ENCODE measurements at places on chromosomes 6 and 20.

- DNase-seq: no peak
These were observed 77.5 kb upstream of the LTV1 start for GRCh38 chr6:143765422-143766184.

- DNase-seq: no peak
These were observed 39.6 kb downstream of the MEP1A start for GRCh38 chr6:46832816-46833215.

DNA sequence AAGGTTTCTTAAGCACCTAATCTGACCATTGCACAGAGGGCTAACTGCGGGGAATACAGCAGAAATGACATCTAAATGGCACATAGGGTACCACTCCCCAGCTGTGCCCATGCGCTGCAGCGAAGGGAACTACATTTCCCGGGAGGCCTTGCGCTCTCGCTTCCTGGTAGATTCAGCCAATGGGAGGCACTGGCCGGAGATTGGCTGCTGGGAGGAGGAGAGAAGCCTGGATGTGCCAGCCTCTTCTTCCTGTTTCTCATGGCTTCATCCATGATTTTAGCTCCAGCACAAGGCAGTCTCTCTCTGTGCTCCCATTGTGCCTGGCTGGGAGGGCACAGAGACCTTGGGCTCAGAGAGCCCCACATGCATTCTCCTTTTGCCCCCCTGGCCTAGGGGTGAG lies 101.7 kb upstream of the FOXA2 start:
- peak; percentile 14 for DNase-seq

DNA sequence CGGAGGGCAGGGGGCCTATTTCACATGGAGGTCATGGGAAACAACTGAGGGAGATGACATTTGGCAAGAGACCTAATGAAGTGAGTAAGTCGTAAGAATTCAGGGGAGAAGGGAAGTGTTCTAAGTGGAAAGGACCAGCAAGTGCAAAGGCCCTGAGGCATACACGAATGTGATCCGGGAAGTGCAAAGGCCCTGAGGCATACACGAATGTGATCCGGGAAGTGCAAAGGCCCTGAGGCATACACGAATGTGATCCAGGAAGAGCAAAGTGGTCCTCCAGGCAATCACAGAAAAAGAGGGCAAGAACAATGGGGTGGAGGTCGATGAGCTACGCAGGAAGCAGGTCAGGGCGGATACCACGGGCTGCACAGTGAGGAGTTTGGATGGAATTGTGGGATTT lies 24.2 kb upstream of the EXOC2 start:
- DNase-seq: no peak

DNA sequence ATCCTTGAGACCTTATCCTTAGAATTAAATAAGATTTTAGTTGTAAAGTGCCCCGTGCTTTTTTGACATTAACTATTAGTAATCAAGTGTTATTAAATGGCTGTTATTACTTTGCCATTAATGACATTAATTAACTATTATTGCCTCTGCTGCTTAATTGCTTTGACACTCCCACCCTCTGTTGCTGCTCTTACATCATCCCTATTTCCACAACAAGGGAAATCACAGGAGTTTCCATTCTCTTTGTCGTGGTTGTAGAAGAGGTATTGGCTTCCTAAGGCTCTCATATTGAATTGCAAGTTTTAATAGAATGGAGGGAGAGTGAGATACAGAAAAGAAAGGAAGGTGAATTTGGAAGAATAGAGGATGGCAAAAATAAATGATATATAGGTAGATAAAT lies 545.8 kb downstream of the MMUT start:
- no peak for DNase-seq

DNA sequence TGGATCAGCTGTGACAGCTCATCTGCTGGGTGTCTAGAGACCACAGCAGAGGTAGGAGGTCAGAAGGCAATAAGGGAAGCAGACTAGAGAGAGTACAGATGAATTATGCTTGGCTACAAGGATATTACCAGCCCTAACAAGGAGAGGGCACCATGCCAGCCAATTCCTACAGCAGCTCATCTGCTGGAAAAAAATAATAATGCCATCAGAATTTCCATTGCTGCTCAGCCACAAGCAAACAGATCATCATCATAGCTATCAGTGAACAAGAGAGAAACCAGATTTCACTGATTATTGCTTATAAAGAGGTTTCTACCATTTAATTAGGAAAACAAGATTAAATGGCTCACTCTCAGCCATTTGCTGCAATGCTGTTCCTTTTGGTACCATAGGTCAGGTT lies 66.5 kb downstream of the PSMG4 start:
- no peak for DNase-seq

GRCh38 chr6:13711324-13711732 lies 307 bp downstream of the RANBP9 start:
- DNase-seq: no peak

DNA sequence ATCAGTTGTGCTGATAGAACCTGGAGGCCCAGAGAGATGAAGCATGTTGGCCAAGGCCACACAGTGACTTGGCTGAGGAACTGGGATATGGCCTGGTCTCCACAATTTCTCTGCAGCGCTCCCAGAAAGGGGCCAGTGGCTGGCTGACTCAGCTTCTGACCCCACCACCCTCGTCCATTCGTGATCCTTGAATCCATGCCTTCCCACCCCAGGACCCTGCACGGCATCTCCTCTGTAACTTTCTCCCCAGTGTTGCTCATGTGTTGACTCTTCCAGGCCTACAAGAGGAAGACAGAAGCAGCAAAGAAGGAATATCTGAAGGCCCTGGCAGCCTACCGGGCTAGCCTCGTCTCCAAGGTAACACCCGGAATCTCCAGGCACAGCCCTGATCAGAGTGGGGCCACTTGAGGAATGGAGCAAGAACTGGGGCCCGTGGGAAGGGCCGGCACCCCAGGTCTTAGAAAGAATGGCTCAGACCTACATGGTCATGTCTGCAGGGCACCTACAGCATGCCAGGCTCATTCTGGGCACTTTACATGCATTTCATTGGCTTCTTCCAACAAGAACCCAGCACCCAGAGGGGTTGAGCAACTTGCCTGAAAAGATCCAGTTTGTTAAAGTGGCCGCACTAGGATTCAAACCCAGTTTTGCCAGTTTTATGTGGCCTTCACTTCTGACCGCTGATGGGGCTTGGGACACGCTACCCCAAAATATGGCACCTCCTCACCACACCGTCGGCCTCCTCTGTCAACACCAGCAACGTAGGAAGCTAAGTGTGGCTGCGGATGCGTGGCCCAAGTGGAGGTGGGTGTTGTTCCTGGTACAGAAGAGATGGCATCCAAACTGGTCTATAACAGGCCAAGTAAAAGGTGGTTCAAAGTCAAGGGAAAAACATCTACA lies 122.2 kb downstream of the JPH2 start:
- no peak for DNase-seq

DNA sequence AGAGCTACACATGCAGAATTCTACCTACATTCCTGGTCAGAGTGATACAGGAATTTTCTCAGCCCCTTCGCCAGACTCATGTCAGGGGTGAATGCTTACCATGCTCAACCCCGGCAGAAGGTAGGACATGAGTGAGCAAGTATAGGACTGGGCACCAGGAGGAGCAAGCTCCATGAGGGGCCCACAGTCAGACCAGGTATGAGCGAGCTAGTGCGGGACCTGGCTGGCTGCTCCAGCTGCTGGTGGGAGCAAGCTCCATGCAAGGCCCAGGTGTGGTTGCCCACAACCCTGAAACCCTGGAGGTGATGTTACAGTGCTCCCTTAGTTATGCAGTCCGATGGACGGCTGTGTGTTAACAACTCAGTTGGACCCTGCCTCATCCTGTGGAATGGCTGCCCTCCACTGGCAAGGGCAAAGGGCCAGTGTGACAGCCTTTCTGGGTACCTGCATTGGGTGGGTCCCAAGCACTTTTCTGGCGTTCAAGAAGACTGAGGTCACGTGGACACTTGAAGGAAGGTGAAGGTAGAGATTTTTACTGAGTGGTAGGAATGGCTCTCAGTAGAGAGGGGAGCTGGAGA lies 503.5 kb upstream of the CITED2 start:
- DNase-seq: no peak

DNA sequence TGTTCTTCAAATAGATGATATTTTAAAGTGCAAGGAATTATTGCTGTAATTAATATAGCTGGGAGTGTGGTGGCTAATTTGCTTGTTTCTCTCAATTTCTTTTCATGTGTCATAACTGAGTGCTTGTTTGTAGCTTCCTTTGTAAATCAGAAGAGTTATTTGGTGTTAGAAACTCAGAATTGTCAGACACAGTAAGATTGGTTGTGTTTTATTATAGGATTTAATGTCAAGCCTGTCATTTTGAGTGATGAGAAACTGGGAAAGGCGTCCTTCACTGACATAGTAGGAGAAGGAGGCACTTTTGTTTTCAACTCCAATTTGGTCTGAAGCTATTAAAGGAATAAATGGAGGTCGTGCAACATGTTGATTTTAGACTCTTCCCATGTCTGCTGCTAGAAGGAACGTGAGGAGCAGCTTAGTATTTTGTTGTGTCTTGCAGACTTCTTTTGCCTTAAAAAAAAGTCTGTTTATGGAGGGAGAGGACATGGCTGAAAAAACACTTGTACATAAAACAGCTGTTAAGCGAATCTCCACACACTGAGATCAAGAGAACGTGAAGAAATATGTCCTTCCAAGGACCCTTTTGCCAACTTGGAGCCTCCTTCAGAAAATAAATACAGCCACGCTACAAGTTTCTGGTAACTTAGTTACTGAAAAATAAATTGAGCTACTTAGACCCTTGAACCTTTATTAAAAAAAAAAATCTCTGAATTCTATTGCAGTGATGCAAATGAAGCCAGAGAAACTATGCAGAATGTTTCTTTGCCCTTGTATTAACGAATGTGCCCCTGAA lies 59.5 kb downstream of the BMP6 start:
- no peak for DNase-seq

DNA sequence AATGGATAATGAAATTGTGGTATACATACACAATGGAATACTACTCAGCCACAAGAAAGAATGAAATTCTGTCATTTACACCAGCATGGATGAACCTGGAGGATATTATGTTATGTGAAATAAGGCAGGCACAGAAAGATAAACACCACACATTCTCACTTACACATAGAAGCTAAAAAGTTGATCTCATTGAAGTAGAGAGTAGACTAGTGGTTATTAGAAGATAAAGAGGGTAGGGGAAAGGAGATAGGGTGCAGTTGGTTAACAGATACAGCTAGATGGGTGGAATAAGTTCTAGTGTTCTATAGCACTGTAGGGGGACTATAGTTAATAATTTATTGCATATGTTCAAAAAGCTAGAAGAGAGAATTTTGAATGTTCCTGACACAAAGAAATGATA lies 25.5 kb upstream of the LTV1 start:
- DNase-seq: no peak

GRCh38 chr20:50817776-50818172 lies 22.9 kb downstream of the BCAS4 start:
- no peak for DNase-seq

GRCh38 chr6:16821834-16822264 lies 60.6 kb upstream of the ATXN1 start:
- DNase-seq: no peak

DNA sequence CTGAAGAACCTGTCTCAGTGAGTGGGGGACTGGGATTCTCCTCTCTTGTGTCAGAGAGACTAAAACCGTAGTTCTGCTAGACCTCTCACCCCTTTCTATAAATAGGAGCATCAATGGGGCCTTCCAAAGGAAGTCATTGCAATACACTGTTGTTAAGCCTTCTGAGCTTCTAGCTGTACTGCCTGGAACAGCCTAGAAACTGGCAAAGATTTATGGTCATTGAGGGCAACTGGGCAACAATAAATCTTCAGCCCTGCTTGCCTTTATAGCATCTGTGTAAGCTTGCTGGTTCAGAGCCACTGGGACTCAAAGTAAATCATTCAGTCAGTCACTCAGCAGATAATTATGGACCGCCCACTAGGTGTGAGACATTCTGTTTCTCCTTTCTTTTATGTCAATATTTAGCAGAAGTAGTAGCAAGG lies 53.2 kb downstream of the PPP1R14C start:
- DNase-seq: peak; percentile 74

DNA sequence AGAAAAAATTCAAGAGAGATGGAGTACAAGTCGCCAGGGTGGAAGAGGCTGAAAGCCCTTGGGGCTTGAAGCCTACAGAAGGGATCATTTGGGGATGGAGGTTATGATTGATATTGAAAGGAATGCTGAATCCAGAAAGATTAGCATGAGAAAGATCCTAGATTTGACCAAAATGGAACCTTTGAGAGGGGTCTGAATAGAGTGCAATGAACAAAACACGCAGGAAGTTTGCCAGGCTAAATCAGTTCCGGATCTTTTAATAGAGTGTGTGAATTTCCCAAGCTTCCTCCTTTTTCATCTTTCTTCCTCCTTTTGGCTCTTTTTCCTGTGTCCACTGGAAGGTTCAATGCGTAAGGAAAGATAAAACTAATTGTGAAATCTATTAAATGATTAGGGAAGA lies 15.3 kb downstream of the IPCEF1 start:
- DNase-seq: no peak

GRCh38 chr6:90083891-90084290 lies 189.6 kb downstream of the GJA10 start:
- DNase-seq: no peak

- DNase-seq: no peak
These were observed 370.9 kb upstream of the MARCKS start for GRCh38 chr6:113486199-113486598.

Measured in skeletal muscle cell (primary cell).